ENCODE measurements at places on chromosomes 5 and 9.
A peak's percentile ranks its signal among the peaks of the same experiment; 100 is the strongest.

- DNase-seq: no peak
Observed at GRCh38 chr9:87461256-87461655, 36.4 kb upstream of the DAPK1 start.

DNA sequence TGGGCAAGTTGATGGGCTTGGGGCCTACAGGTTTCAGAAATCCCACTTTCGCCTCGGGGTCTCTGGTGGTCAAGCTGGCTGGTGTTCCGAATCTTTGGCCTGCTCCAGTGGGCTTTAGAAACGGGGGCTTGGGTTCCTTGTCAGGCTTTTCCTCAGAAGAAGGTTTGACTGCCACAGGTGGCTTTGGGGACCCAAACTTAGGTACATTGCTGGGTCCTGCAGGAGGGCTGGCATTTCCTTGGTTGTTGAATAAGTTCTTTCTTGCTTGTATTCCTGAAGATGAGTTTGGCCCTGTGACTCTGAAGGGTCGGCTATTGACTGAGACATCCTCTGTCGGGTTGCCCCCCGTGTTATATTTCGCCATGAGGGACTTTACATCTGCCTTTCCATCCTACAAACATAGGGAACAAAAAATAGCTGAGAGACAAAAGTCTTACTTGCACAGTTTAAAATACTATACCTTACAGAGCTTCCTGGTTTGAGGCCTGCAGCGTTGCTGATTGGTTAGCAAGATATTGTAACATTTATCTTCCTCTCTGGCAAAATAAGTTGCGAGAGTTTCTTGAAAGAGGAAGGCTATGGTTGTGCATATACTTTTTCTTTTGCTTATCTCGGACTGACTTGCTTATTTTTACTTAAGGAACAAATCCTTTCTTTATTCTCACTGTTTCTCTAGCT is 16.6 kb downstream of the FYB1 start:
- no peak for DNase-seq

DNA sequence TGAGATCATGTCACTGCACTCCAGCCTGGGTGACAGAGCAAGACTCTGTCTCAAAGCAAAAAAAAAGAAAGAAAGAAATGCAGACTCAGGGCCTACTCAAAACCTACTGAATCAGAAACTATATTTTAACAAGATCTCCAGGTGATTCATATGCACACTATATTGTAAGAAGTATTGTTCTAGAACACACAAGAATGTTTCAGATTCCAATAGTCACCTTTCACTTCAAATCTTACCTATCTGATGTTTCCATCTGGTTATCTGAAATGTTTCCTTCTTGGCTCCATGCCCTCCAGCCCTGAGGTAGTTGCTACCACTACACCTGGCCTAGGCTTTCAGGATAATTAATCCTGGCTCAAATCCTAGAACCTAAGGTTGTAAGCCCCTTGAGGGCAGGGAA is 36.8 kb upstream of the SNX2 start:
- no peak for DNase-seq

DNA sequence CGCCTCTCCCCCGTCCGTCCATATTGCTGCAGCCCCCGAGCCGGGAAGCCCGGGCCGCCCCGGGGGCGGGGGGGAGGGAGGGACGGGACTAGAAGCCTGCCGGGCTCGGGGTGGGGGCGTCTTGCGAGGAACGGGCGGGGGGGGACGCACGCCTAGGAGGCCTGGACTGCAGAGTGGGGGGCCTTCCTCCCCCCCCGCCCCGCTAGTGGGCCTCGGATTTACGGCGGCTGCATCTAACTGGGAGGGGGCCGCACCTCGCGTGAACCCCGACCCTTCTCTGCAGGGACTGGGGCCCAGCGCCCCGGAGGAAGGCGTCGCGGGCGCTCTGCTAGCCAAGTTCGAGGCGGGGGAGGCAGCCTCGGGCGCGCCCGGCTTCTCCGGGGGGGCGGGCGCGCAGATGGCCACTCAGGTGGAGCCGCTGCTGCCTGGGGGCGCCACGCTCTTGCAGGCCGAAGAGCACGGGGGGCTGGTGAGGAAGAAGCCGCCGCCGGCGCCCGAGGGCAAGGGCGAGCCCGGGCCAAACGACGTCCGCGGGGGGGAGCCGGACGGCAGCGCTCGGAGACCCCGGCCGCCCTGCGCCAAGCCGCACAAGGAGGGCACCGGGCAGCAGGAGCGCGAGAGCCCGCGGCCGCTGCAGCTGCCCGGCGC is at the start of gene LARP1:
Gene LARP1, plus strand, starts transcription at position 17 of the 648 bp plus-strand sequence. Its CDS starts 381 bp downstream, at position 398.
- peak; percentile 31 for DNase-seq

All from choroid plexus epithelial cell (primary cell).